COR-L47 (cell line): ENCODE measurements at places on chromosomes 7 and 10.

- DNase-seq = no peak
Measured at GRCh38 chr10:6148251-6148701, 54.5 kb upstream of the PFKFB3 start.

DNA sequence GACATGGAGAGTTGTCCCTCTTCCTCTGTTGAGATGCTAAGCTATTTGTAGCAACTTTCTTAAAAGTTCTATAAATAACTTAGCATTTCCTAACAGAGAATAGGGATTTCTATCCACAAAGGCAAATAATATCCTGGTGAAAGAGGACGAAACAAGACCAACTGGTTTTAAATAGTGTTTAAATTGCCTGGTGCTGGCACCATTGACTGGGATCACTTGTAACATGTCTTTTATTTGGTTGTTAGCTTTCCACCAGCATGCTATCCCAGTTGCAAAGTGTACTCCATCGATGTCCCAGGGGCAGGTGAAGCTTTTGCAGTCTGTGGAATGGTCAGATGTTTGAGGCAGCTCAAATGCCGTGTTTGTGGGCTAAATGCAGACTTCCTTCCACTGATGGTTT lies 3.7 kb downstream of the SUFU start:
- no peak for DNase-seq

DNA sequence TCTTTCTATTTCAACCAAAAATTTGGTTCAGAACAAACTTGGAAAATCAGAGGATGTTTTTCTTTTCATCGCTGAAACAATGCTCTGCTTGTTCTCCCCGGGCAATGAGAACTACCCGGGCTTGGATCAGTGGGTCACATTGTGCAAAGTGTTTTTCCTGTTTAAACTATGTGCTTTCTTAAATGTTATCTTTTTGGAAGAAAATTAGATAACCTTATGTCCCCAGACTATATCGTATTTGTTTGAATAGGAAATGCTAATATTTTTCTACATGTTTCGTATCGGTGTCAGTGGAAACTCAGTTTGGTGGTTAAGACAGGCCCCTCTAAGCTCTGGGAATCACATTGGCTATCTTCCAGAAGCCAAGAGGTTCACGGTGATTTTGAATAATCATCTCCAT lies 319.5 kb upstream of the NFE2L3 start:
- no peak for DNase-seq

GRCh38 chr10:102379383-102379782 lies 16.1 kb upstream of the NFKB2 start:
- no peak for DNase-seq

- DNase-seq = no peak
Measured at GRCh38 chr7:114806590-114807162, 115.2 kb upstream of the MDFIC start.

DNA sequence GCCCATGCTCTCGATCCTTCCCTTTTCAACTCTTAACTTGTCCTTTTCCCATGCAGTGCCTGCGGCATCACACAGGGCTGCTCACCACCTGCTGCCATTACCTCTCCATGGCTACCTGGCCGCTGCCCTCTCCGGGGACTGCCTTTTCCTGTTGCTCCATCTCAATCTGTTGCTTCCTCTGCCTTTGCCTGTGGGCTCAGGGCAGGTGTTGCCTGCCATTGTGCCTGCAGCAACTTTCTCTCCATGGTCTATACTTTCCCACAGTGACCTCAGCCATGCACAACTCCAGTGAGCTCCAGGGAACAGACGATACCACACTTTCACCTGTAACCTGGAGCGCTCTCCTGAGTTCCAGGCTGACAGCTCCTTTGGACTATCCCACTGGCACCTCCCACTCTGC lies 3.2 kb downstream of the DNAJB12 start:
- no peak for DNase-seq

DNA sequence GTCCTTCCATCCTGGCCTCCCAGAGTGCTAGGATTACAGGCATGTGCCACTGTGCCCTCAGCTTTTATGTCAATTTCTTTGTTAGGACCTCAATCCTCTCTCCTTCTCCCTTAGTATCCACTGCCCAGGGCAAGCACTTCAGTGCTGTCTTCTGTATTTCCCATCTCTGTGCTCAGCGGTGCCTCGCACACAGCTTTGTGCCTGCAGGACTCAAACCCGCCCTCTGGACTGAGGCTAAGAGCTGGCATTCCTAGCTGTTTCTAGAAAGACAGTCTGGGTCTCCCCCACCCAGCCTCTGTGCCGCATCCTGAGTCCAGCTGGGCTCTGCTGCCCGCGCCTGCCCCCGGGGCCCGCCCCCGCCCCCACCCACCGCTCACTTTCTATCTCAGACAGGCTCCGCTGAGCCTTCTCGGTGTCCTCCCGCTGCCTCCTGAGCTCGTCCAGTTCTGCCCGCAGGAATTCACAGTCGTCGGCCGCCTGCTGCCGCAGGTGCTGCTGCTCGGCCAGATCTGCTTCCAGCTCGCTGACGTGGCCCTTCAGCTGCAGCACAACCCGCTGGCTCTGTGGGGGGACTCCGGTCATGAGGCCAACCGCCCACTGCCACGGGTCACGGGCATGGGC lies 67.3 kb downstream of the SPDYE5 start:
- no peak for DNase-seq
